ENCODE measurements at places on chromosomes 6 and 20. TPM values are rescaled to one million over a fixed set of nuclear protein-coding genes. Genes with fewer than 3 reads are reported as not detected.

The VWA7 gene
- total RNA-seq, result 2.8 TPM

The SLC17A1 gene
- total RNA-seq, result 0.52 TPM

The SRMS gene
- not detected for total RNA-seq

The STK35 gene
- total RNA-seq, result 16.4 TPM

The SLC32A1 gene
- not detected for total RNA-seq

The MYLK2 gene
- total RNA-seq, result not detected

DNA sequence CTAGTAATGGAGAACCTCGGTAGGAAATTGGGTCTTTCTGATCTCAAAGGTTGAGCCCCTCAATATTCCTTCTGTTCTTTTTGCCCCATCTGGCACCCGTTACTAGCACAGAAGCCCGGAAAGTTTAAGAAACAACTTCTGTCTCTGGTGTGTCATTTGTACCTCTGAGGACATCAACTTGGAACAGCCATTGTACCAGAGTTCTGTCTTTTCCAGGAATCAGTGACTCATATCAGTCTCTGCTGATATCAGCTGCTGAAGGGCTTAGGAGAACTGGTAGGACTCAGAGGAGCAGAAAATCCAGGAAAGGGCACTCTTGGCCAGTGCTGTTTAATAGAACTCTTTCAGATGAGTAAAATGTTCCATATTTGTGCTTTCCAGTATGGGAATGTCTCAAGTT, 78.3 kb upstream of the CHD6 start:
- H3K27me3 ChIP-seq, result peaks cover 7% of the 10 kb centered on the region
- H3K4me3 ChIP-seq, result no peak overlapping the region
- H3K4me1 ChIP-seq, result peaks cover 15% of the 10 kb centered on the region
- H3K27ac ChIP-seq, result no peak overlapping the region
- peaks cover 8% of the 10 kb centered on the region for H3K36me3 ChIP-seq
- no peak for DNase-seq

DNA sequence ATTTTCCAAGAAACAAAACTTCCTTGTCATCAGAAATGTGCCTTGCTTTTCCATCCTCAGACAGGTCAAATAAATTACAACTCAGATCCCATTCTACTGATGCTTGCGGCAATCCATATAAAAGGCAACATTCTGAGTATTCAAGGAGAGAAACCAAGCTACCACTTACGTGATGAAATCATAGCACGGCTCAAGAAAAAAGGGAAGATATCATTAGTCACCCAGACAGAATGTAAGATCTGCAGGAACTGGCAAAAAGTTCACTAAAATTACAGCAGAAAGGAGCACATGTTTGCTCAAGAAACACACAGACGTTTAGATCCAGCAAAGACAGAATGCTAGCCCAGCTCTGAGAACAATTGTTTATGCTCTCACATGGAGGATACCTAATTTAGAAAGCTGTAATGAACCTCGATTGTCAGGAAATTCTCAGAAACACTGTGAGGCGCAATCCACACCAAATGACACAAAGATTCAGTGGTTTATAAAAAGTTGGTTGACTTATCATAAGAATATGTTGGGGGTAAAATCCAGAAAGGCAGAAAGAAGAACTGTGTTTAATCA, 304.2 kb downstream of the ADGRG6 start:
- no peak for DNase-seq
- H3K36me3 ChIP-seq, result peaks cover 2% of the 10 kb centered on the region
- no peak overlapping the region for H3K27ac ChIP-seq
- no peak overlapping the region for H3K4me3 ChIP-seq

GRCh38 chr6:55182016-55182650, 7.8 kb downstream of the HCRTR2 start:
- no peak for DNase-seq
- no peaks in the 10 kb centered on the region for H3K36me3 ChIP-seq
- no peaks in the 10 kb centered on the region for H3K4me1 ChIP-seq
- no peak overlapping the region for H3K27ac ChIP-seq

- no peaks in the 10 kb centered on the region for H3K27me3 ChIP-seq
- no peak overlapping the region for H3K4me3 ChIP-seq
- no peak overlapping the region for H3K27ac ChIP-seq
- no peak for DNase-seq
- no peaks in the 10 kb centered on the region for H3K36me3 ChIP-seq
These were observed 70.7 kb downstream of the GFRAL start for GRCh38 chr6:55397986-55398385.

DNA sequence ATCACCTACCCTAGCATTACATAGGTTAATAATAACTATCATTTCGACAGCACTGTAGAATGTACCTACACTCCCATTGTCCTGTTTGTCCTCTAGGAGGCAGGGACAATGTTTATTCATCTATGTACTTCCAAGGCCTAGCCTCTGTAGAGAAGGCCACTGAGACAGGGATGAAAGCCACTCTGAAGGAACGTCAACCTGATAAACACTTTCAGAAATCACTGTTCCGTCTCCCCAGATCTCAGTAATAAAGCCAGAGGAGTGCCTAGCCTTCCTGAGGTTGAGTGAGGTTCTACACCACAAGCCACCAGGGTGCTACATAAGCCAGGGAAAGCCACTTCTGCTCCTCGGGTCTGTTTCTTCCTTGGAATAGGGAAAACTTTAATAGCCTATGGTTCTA, 44.8 kb downstream of the POPDC3 start:
- H3K36me3 ChIP-seq, result peaks cover 3% of the 10 kb centered on the region
- peaks cover 57% of the 10 kb centered on the region for H3K27me3 ChIP-seq
- H3K4me1 ChIP-seq, result peaks cover 11% of the 10 kb centered on the region
- H3K4me3 ChIP-seq, result no peak overlapping the region
- DNase-seq, result no peak

DNA sequence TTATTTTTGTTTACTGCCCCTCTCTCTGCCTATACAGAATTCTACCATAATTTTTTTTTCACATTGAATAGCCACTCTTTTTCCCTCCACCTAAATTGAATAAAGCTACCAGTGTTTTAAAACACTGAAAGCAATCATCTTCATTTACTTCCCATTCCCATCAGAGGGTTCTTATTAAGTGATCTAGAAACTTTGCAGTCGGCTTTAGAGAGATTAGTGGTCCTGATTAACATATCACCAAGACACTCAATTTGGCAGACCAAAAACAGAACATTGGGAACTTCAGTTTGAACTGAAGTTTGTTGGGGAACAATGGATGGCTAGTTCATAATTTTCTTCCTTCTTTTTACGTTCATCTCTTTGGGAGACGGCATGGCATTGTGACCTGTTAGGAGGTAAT, 249.5 kb downstream of the CBLN4 start:
- H3K27ac ChIP-seq, result no peak overlapping the region
- DNase-seq, result no peak
- no peak overlapping the region for H3K4me3 ChIP-seq
- no peaks in the 10 kb centered on the region for H3K4me1 ChIP-seq
- H3K27me3 ChIP-seq, result no peaks in the 10 kb centered on the region

GRCh38 chr6:5173810-5174209, 86.9 kb downstream of the LYRM4 start:
- peaks cover 25% of the 10 kb centered on the region for H3K4me1 ChIP-seq
- H3K4me3 ChIP-seq, result peak overlapping the region; percentile 79
- no peaks in the 10 kb centered on the region for H3K36me3 ChIP-seq
- H3K27ac ChIP-seq, result peak overlapping the region; percentile 92

DNA sequence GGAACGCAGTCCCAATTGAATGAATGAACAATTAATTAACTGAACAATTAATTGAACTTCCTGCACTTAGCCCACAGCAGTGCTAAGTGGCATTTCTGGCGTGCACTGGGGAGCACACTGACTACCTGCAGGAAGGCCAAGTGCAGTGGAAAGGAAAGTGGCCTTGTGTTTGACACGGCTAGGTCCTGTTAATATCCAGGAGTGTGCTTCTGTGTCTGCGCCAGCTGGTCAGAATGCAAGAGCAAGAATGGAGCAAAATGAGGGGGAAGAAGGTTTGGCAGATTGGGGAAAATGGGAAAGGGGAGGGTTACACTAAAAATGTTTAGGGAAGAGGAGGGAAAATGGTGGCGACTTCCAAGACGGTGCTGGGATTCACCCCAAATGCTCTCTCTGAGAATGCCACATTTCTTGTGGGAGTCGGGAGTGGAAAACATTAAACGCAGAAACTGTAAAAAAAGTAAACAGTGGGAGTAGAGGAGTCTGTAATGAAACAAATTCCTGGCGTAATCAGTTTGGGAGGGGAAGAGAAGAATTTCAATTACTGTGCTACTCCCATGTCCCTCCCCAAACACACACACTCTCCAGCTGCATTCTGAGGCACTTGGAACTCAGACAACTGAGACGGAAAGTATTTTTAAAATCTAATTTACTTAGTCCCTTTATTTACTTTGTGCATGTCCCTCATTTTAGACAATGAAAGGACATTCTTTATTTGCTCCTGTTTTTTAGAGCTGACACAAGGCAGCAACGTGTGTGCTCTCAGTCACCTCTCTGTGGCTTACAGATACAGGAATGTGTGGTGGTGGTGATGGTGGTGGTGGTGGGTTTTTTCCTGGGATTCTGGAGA, 64.1 kb downstream of the CLIC5 start:
- no peak overlapping the region for H3K27ac ChIP-seq
- DNase-seq, result no peak
- no peaks in the 10 kb centered on the region for H3K27me3 ChIP-seq

- no peak overlapping the region for H3K27ac ChIP-seq
- DNase-seq, result no peak
- no peak overlapping the region for H3K4me3 ChIP-seq
- H3K4me1 ChIP-seq, result peaks cover 3% of the 10 kb centered on the region
- H3K27me3 ChIP-seq, result no peaks in the 10 kb centered on the region
These were observed 70.4 kb downstream of the ENPP1 start for GRCh38 chr6:131877999-131878789.

DNA sequence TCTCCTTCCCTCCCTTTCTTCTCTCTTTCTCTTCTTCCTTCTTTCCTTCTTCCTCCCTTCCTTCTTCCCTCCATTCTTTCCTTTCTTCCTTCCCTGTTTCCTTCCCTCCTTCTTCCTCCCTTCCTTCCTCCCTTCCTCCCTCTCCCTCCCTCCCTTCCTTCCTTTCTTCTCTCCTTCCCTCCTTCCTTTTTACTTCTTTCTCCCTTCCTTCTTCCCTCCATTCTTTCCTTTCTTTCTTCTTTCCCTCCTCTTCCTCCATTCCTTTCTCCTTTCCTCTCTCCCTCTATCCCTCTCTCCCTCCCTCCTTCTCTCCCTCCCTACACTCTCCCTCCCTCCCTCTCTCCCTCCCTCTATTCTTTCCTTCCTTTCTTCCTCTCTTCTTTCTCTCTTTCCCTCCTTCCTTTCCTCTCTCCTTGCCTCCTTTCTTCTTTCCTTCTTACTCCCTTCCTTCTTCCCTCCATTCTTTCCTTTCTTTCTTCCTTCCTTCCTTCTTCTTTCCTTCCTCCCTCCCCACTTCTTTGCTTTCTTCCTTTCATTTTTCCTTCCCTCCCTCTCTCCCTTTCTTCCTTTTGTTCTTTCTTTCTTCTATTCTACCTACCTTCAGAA, 200.4 kb upstream of the SSTR4 start:
- no peak overlapping the region for H3K4me3 ChIP-seq
- no peak overlapping the region for H3K27ac ChIP-seq
- no peaks in the 10 kb centered on the region for H3K36me3 ChIP-seq

- DNase-seq, result no peak
- peak overlapping the region; percentile 12 for H3K4me3 ChIP-seq
- no peak overlapping the region for H3K27ac ChIP-seq
- H3K27me3 ChIP-seq, result no peaks in the 10 kb centered on the region
- H3K36me3 ChIP-seq, result peaks cover 6% of the 10 kb centered on the region
These were observed 57.1 kb downstream of the GNAS start for GRCh38 chr20:58909585-58909984.

DNA sequence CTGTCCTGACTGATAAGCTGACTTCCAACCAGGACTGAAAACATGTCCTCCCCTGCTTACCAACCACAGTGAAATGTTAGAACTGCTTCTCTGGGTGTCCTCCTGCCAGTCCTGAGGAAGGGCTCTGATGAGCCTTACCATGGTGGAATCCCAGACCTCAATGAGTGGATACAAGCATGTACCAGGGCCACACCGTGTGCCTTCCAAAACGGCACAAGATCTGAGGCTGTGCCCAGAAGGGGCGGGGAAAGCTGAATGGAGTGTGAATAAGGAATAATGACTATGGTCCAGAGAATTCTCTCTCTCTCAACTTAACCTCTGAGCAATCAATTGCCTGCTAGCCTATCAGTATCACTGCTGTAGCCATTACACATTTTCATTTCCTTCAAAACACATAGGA, 51.7 kb downstream of the PDE10A start:
- no peaks in the 10 kb centered on the region for H3K4me1 ChIP-seq
- H3K27ac ChIP-seq, result no peak overlapping the region
- H3K4me3 ChIP-seq, result no peak overlapping the region
- H3K27me3 ChIP-seq, result no peaks in the 10 kb centered on the region
- no peaks in the 10 kb centered on the region for H3K36me3 ChIP-seq
- no peak for DNase-seq

DNA sequence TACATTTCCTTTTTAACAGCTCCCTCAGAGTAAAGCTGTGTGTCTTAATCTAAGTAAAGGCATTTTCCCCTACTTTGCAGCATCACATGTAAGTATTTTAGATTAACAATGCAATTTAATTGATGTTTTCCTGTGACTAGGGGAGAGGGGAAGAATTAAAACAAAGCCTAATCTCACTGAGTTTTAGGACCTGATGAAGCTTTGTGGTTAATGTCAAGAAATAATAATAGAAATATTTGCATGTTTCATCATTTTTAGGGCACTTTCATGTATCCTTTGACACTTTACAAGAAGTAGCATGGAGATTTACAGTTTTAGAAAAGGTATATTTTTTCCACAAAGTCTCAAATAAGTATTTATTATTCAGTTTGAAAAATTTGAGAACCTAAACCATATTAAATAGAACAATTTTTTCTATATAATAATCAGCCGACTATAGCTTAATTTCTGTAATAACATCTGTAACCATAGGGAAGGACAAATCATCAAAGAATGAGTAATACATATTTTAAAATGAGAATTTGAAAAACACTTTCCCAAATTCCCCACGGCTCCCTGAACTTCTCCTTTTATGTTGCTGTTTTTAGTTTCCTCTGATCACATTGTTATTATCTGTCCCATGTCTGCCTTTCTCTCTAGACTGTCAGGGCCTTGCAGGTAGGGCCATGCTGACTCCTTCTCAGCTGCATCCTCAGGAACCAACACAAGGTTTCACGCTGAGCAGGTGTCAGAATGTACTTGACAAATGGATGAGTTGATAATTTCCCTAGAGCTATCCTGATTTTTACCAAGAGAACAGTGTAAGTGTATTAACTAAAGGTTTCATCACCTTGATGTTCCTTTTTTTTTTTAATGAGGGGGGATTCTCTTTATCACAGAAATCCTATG, 338.1 kb downstream of the SYNE1 start:
- no peak overlapping the region for H3K4me3 ChIP-seq
- H3K27ac ChIP-seq, result peak overlapping the region; percentile 83
- peaks cover 39% of the 10 kb centered on the region for H3K4me1 ChIP-seq
- no peak for DNase-seq
- H3K36me3 ChIP-seq, result peaks cover 15% of the 10 kb centered on the region

- H3K27ac ChIP-seq, result no peak overlapping the region
- H3K4me3 ChIP-seq, result no peak overlapping the region
- peaks cover 4% of the 10 kb centered on the region for H3K4me1 ChIP-seq
- H3K36me3 ChIP-seq, result no peaks in the 10 kb centered on the region
These were observed 83.0 kb downstream of the WDR27 start for GRCh38 chr6:169618526-169619490.

- DNase-seq, result no peak
- H3K36me3 ChIP-seq, result no peaks in the 10 kb centered on the region
- H3K4me3 ChIP-seq, result no peak overlapping the region
- peaks cover 11% of the 10 kb centered on the region for H3K4me1 ChIP-seq
- no peak overlapping the region for H3K27ac ChIP-seq
These were observed 22.2 kb downstream of the PCMTD2 start for GRCh38 chr20:64277571-64278316.

Data from T-helper 17 cell (primary cell).